G401 (cell line): ENCODE measurements at places on chromosomes 5 and 9.

DNA sequence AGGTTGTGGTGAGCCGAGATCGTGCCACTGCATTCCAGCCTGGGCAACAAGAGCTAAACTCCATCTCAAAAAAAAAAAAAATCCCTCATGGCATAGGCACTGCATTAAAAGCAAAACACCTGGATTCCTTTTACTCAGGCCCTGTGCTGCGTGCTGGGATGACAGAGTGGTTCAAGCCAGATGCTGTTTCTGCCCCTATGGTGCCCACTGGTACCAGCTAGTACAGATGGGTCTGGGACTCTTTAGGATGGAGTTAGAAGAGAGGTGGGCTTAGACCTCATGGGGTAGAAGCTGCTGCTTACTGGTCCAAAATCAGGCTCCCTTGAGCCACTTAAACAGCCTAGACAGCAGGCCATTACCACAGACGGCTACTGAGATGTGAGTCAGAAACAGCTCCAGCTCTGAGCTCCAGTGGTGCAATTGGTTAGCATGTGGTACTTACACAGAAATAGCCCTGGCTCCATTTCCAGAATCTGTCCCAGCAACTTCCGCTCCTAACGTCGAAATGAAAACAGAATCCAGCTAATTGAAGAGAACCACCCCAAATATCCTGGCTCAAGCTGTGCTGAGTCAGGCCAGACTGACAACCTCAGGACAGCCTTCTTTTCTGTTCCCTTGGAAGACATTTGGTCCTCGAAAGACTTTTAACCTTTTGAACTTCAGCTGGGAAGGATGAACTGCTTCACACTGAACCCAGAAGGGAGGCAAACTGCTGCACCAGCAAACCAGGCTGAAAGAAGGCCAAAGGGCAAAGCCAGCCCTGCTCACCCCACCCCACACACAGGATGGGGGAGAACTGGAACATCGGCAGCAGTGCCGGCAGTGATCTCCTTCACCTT lies 15.5 kb downstream of the C5orf15 start:
- peak; percentile 11 for DNase-seq

DNA sequence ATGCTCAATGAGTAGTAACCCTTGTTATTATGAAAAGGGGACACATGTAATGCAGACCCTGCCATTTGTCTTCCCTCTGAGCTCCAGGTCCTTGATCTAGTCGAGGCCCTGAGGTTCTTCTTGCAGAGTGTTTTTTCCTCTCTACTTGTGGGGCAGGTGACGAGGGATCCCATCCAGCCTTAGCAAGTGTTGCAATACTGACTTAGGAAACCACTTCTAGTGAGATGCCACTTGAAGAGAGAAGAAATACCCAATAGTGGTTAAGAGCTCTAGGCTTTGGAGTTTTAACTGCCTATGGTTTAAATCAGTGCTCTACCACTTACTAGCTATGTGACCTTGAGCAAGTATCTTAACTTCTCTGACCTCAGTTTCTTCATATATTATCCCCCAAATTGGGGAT lies 10.2 kb downstream of the PPARGC1B start:
- DNase-seq, result no peak

DNA sequence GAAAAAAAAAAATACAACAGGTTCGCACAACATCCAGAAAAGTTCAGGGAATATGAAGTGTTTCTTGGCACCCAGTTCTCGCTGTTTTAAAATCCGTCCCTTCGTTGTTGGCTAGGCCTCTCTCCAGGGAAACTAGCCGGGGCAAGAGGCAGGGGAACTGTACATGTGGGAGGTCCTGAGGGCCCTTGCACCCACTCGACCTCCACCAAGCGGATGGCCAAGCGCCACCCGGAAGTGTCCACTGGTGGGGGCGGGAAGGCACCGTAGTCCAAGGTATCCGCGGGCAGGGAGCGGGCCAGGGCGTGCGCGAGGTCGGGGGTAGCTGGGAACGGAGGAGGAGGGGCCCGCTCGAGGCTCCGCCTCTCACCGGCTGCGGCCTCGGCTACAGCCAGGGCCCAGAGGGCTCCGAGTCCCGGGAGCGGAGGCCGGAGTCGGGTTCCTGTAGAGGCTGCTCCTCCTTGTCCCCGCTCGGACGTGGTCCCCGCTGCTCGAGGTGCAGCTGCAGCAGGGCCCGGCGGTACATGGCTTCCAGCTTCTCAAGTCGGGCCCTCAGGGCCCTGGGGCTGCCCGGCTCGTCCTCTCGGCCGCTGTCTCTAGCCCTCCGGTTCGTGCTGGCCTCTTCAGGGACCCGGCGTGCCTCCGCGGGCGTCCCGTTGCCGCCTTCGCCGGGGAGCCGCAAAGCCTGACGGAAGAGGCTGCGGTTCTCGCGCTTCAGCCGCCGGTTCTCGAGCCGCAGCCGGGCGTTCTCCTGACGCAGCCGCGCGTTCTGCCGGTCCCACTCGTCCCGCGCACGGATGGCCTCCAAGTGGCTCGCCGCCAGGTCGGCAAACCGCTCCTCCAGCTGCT lies 720 bp downstream of the TUSC1 start:
- DNase-seq, result peak; percentile 71

DNA sequence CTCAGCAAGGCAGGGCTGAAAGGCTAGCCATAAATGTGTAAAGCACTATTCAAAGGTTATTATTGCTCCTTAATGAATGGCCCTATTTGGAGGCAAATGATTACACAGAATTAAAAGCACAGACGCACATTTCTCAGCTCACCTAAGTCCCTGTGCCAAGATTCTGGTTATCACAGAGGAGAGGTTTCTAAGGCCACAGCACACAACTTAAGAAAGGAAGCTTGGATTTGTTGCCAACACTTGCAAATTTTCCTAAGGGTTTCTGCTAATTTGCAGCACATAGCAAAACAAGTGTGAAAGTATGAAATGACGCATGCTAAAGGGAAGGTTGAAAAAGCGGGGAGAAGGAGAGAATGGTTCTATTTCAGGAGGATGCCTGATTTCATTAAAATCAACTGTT lies 834.1 kb upstream of the C9orf72 start:
- DNase-seq, result no peak

DNA sequence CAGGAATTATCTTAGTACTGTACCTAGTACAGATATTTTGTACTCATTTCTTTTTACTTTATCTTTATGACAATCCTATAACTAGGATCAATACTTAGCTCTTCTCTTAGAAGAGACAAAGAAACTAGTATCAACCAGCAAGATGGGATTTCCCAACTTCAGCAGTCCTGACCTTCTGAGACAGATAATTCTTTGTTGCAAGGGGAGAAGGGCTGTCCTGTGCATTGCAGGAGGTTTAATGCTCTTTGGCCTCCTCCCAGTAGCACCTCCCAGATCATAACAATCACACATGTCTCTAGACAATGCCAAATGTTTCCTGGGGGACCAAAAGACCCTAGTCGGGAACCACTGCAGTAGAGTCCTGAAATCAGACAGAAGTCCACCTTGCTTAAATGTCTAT lies 424.3 kb upstream of the DMAC1 start:
- no peak for DNase-seq

DNA sequence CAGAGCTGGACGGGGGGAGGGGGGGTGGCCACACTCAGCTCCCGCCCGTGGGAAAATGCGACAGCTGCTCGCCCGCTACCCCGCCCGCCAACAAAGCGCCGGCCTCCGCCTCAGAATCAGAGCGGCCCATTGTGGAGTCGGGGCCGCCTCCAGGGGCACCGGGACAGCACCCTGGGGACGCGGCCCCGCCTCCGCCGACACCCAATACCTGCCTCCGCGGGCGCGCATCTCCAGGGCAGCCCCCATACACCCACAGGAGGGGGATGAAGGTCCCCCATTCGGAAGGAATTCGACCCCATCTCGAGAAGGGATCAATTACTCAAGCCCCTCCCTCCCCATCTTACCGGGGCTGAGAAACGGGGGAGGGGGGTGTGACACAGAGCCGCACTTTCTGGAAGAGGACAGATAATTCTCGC lies 1.3 kb downstream of the NOTCH1 start:
- DNase-seq, result no peak

GRCh38 chr9:91741522-91741921 lies 208.5 kb downstream of the ROR2 start:
- DNase-seq, result no peak

- DNase-seq, result no peak
Observed at GRCh38 chr5:10111571-10111970, 138.1 kb downstream of the ATPSCKMT start.

GRCh38 chr9:4011054-4011453 lies 288.8 kb downstream of the GLIS3 start:
- DNase-seq, result no peak

GRCh38 chr5:72368271-72368670 lies 48.1 kb downstream of the PTCD2 start:
- DNase-seq, result no peak

DNA sequence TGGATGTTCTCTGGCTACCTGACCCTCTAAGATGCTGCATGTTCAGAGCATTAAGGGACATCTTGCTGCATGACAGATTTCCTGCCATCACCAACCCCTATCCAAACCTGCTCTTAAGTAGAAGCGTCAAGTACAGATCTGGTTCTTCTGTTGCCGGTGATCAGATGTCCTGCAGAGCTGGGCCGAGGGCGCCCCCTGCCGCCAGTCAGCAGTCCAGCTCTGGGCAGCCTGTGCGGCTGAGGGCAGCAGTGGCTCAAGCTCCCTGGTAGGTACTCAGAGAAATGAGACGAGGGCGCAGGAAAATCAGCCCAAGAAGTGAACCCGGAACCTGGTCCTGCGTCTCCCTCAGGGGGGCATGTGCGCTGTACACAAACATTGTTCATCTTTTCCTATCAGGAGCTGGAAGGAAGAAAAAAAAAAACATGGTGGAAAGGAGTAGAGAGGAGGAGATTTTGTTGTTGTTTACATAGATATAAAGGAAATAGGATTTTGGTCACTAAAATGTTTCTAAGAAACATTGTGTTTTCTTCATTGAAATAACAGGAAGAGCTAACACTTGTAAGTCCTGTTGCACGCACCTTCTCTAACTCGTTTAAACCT lies 95.8 kb downstream of the CFAP90 start:
- peak; percentile 31 for DNase-seq

GRCh38 chr9:131733541-131734061 lies 6.3 kb downstream of the RAPGEF1 start:
- no peak for DNase-seq

DNA sequence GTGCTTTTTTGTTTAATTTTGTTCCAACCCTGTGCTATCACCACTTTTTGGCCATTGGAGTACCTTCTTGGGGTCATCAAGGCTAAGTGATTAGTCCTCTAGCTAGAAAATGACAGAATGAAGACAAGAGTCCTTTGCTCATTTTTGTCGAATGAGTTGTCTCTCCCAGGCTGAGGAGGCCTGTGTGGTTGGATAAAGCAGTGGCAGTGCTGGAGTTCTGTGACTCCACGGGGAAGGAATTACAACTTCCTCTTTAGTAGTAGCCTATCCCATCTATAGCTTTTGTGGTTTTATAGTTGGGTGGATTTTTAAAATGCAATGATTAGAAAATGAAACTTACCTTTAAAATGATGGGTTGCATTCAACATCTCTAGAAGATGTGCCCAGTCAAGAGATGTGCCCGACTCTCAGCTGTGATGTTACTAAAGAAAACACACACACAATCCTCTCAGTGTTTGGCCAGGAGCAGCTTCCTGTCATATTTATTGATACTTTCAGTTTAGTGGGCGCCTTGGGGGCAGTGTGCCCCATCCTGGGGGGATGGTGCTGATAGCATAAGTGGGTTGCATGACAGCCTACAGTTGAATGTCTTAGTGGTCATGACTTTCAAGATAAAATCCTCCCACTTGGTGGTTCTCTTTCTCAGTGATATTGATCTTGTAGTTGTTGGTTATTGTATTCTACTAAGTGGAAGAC lies 11.9 kb downstream of the OTULINL start:
- DNase-seq, result no peak

DNA sequence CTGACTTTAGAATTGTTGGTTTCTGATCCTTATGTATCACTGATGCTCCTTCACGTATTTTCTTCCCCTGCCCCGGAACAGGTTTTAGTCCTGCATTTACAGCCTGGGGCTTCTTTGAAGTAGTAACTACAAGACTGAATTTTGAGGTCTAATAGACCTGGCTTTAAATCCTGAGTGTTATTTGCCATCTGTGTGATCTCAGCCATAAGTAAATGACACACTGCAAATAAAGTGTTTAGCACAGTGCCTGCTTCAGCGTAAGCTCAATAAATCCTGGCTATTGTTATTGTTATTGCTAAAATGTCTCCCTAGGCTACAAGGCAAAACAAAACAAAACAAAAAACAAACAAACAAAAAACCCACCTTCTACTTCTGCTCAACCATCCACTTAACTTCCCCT lies 15.6 kb upstream of the LHX6 start:
- no peak for DNase-seq

GRCh38 chr5:85375525-85375924 lies 990.8 kb upstream of the EDIL3 start:
- no peak for DNase-seq

DNA sequence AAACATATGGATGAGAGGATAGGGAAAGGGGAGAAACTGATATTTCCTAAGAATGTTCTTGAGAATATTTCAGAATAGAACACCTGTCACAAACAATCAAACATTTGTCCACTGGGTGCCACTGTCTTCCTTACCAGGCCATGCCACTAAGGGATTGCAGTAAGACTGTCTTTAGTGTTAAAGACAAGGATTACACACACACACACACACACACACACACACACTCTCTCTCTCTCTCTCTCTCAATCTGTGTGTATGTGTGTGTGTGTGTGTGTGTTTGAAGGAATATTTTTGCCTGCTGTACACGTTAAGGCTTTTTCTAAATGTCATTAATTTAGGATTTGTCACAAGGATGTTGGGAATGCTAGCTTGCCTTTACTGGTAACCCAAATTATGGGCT lies 54.4 kb downstream of the CCDC192 start:
- peak; percentile 82 for DNase-seq

DNA sequence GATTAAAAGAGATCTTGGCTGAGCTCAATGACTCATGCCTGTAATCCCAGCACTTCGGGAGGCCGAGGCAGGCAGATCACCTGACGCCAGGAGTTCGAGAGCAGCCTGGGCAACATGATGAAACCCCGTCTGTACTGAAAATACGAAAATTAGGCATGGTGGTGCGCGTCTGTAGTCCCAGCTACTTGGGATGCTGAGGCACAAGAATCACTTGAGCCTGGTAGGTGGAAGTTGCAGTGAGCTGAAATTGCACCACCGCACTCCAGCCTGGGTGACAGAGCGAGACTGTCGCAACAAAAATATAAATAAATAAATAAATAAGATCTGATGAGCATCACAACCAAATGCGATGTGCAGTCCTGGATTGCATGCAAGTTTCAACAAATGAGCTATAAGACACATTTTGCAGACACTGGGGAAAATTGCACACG lies 8.7 kb upstream of the ENG start:
- DNase-seq, result no peak

- DNase-seq, result no peak
Observed at GRCh38 chr5:95725937-95726810, 5.0 kb upstream of the RHOBTB3 start.

DNA sequence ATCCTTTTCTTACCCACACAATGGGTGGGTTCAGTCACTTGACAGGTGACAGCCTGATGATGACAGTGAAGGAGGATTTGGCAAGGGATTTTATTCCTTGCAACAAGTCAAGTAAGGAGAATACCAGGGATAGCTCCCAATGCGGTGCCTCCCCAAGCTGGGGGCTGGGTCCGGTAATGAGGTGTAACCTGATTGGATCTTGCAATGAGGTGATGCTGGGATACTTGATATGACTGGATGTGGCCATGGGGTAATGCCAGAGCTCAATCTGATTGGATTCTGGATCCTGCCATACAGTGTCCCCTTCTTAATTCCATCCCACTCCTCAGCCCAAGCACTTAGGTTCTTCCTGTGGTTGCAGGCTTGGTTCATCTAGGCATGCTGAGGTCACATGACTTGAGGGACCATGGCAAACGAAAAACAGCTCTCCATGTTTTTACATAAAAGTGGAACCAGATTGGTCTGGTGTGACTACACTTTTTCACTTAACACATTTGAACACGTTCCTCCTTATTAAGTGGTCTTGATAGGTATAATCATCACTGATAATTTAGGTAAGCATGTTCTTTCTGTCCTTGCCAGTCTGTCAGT lies 181.1 kb downstream of the PDZD2 start:
- DNase-seq, result no peak
